ENCODE measurements at places on chromosomes 6 and 20. TPM values are rescaled to one million over a fixed set of nuclear protein-coding genes. Genes with fewer than 3 reads are reported as not detected.

The GGTLC1 gene
- not detected for total RNA-seq

The APCDD1L gene
- total RNA-seq: not detected

The C20orf144 gene
- total RNA-seq: 0.23 TPM

DNA sequence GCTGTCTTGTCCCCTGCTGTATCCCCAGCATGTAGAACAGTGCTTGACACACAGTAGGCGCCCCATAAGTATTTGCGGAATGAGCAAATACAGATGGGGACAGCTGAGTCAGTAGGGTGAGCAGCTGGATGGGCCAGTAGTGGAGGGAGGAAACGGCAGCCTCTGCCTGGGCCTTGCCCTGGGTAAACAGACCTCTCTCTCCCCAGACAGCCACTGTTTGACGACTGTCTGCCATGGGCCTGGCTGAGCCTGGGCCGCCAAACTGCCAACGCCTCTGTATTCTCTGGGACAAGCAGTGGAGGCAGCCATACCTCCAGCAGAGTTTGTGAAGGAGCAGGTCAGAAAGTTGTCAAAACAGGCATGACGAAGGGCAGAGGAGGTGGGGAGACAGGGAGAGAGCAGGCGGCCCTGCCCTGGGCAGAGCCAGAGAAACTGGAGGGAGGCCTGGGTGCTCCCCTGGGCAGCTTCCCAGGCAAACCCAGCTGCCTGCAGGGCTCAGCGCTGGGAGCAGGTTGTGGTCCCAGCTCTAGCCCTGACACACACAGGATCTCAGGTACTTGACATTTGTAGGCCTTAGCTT lies 15.2 kb downstream of the HNF4A start:
- no peaks in the 10 kb centered on the region for H3K4me1 ChIP-seq

DNA sequence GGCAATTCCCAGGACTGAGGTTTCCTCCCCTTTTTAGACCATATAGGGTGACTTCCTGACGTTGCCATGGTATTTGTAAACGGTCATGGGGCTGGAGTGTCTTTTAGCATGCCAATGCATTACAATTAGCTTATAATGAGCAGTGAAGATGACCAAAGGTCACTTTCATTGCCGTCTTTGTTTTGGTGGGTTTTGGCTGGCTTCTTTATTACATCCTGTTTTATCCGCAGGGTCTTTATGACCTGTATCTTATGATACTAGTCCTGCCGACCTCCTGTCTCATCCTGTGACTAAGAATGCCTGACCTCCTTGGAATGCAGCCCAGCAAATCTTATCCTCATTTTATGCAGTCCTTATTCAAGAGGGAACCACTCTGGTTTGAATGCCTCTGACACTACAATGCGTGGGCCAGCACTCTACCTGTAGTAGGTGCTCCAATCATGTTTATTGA lies 190.1 kb downstream of the KCNQ5 start:
- no peaks in the 10 kb centered on the region for H3K27me3 ChIP-seq
- no peak overlapping the region for H3K4me3 ChIP-seq
- no peak for DNase-seq
- no peak overlapping the region for H3K27ac ChIP-seq

- H3K27me3 ChIP-seq: no peaks in the 10 kb centered on the region
- H3K36me3 ChIP-seq: no peaks in the 10 kb centered on the region
- DNase-seq: no peak
- no peak overlapping the region for H3K4me3 ChIP-seq
- no peak overlapping the region for H3K27ac ChIP-seq
Measured at GRCh38 chr20:11195169-11195568, 521.4 kb upstream of the JAG1 start.

DNA sequence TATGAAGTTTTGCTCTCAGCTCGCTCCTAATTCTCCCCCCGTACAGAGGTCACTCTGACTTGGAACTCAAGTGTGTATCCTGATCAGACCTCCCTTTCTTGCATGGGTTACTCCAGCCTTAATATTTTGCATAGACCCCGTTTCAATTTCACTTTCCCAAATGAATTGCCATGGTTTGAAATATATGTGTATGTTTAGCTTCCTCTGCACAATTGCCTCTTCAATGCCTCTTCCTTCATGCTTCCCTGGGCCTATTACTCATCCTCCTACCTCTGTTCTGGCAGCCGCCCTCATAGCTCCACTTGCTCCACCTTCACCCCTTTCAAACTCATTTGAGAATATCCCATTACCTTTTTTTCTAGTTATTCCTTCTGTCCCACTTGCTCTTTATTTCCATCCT lies 90.0 kb upstream of the SAMD5 start:
- no peaks in the 10 kb centered on the region for H3K36me3 ChIP-seq
- peaks cover 14% of the 10 kb centered on the region for H3K27me3 ChIP-seq
- H3K4me1 ChIP-seq: no peaks in the 10 kb centered on the region
- DNase-seq: no peak
- no peak overlapping the region for H3K4me3 ChIP-seq
- H3K27ac ChIP-seq: no peak overlapping the region

DNA sequence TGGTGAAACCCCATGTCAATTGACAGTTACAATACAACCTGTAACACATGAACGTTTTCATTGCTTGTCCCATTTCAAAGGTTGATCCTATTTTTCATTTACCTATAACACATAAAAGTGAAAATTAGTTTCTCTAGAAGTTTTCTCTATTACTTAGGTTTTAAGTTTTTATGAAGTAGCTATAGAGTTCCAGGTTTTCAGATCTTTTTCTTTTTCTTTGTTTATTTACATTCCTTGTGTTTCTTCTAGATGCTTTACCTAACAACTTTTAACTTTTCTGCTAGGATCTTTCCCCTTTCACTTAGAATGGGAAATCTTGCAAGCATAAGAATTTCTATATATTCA lies 232.6 kb downstream of the PLCB1 start:
- peaks cover 7% of the 10 kb centered on the region for H3K27me3 ChIP-seq
- no peak overlapping the region for H3K4me3 ChIP-seq
- H3K27ac ChIP-seq: no peak overlapping the region
- DNase-seq: no peak
